ENCODE measurements at places on chromosomes 16 and 17.

DNA sequence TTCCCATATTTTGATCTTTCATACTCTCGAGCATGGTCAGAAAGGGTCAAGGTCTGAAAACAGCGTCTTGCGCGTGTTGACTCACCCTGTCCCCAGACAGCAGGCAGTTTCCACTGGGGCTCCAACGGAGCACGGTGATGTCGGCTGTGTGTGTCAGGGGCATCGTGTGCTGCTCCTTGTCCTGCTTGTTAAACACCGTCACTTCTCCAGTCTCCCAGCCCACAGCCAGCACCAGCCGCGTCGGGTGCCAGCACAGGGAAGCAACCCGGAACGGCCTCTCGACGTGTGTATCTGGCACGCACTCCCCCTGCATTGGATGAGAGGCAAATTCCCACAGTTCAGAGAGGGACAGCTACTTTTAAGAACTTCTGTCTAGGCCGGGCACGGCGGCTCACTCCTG is 9.6 kb downstream of the IFT140 start:
- no peaks in the 10 kb centered on the region for H3K4me1 ChIP-seq
- peaks cover 30% of the 10 kb centered on the region for H3K36me3 ChIP-seq
- ATAC-seq, result no peak
- no peak overlapping the region for H3K4me3 ChIP-seq
- no peak overlapping the region for H3K27ac ChIP-seq

GRCh38 chr17:3603119-3603869 is 5.9 kb downstream of the TRPV1 start:
- no peaks in the 10 kb centered on the region for H3K27me3 ChIP-seq
- H3K4me1 ChIP-seq, result peaks cover 5% of the 10 kb centered on the region
- H3K27ac ChIP-seq, result no peak overlapping the region
- no peak overlapping the region for H3K4me3 ChIP-seq
- H3K36me3 ChIP-seq, result peaks cover 16% of the 10 kb centered on the region

- H3K27ac ChIP-seq, result no peak overlapping the region
- peaks cover 6% of the 10 kb centered on the region for H3K4me1 ChIP-seq
Observed at GRCh38 chr17:38844261-38844757, 9.2 kb downstream of the RPL23 start.

DNA sequence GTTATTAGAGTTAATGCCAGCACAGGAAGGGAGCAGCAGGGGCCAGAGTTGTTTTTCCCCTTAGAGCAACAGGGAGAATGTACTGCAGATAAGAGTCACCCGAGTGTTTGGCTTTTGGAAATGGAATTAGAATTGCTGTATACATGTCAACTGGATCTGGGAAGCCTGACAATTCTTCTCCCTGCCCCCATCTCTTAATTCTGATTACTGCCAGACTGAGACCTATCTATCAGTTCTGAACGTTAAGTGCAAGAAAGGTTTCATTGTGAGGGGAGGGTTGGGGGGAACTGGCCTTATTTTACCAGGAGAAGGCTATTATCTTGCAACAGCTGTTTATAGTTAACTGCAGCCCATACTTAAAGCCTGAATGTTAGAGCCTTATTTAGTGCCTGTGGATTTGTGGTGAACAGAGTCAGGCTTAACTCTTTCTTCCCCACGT is 424.5 kb upstream of the CDH11 start:
- no peaks in the 10 kb centered on the region for H3K4me1 ChIP-seq
- H3K4me3 ChIP-seq, result no peak overlapping the region
- H3K27ac ChIP-seq, result no peak overlapping the region
- ATAC-seq, result no peak

DNA sequence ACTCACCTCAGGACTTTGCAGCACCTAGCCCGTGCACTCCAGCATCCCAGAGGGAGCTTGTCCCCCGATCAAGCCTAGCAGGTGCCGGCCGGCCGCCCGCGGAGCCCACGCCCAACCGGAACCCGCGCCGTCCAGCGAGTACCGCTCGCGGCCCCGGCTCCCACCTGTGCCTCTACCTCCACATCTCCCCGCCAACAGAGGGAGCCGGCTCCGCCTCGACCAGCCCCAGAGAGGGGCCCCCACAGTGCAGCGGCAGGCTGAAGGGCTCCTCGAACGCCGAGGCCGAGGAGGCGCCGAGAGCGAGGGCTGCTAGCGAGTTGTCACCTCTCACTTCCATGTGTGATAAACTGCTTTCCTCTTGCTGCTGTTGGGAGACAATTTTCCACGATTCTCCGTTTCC is 41.1 kb upstream of the DHRS7B start:
- no peaks in the 10 kb centered on the region for H3K27me3 ChIP-seq
- H3K36me3 ChIP-seq, result no peaks in the 10 kb centered on the region

DNA sequence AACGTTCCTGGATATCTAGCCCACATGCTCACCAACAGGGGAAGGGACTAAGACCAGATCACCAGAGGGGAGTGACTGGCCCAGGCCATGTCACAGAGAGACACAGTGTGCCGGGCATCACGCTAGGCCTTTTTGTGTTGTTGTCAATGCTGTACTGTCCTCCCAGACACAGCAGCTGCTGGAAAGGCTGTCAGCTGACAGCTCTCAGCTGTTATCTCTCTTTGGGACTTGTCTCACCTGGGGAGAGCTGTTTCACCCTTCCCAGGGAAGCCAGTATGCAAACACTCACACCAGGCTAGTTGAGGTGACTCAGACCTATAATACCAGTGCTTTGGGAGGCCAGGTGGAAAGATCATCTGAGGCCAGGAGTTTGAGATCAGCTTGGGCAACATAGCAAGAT is 19.4 kb downstream of the UNC45B start:
- no peak for ATAC-seq
- H3K27me3 ChIP-seq, result peaks cover 68% of the 10 kb centered on the region
- no peaks in the 10 kb centered on the region for H3K36me3 ChIP-seq
- H3K27ac ChIP-seq, result no peak overlapping the region

- ATAC-seq, result no peak
- no peaks in the 10 kb centered on the region for H3K36me3 ChIP-seq
- no peak overlapping the region for H3K27ac ChIP-seq
- H3K27me3 ChIP-seq, result peaks cover 10% of the 10 kb centered on the region
- no peak overlapping the region for H3K4me3 ChIP-seq
Observed at GRCh38 chr17:66900126-66901010, 64.1 kb upstream of the CACNG4 start.

Measured in stimulated activated memory B cell treated with anti-CD40 and anti-IgM and Interleukin-4, amounts not matched to agents 10 μg/mL and 1 μg/mL and 100 μg/mL, for 72 hours (primary cell).